HS-5 (cell line): ENCODE measurements at places on chromosomes 3 and 15.

GRCh38 chr15:62262305-62262941 lies 97.3 kb upstream of the C2CD4B start:
- no peak for DNase-seq

- DNase-seq, result no peak
Observed at GRCh38 chr3:86562090-86562489, 428.9 kb downstream of the VGLL3 start.

DNA sequence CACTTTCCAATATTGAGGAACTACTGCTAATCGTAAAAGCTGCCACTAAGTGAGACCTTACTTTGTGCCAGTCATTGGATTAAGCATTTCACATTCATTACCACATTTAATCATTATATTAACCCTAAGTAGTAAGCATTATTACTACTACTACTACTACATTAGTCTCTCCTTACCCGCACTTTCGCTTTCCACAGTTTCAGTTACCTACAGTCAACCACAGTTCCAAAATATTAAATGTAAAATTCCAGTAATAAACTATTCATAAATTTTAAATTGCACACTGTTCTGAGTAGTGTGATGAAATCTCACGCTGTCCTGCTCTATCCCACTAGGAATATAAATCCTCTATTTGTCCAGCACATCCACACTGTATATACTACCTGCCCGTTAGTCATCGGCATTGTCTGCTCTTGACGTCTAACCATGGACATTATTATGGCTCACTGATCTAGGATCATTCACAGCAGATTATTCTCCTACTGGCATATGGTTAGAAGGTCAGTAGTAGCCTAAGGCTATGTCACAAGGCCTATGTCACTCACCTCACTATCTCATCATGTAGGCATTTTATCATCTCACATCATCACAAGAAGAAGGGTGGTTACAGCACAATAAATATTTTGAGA lies 121.1 kb downstream of the GSK3B start:
- no peak for DNase-seq

DNA sequence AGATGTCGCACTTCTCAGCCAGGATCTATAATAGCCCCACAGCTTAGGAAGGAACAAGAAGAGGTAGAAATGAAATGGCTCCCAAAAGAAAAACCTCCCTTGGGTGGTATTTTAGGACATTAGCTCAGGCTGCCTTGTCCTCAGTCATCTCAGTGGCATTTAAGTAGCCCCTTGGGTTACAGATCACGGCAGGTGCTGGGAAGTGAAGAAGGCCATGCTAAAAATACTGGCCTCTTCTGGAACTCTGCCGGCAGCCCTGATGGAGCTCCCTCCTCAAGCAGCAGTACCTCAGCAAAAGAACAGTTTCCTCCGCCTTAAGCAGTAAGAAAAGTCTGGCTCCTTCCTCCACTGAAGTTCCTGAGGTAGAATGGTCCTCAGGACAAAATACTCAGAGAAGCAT lies 7.3 kb upstream of the TPM1 start:
- DNase-seq, result no peak

DNA sequence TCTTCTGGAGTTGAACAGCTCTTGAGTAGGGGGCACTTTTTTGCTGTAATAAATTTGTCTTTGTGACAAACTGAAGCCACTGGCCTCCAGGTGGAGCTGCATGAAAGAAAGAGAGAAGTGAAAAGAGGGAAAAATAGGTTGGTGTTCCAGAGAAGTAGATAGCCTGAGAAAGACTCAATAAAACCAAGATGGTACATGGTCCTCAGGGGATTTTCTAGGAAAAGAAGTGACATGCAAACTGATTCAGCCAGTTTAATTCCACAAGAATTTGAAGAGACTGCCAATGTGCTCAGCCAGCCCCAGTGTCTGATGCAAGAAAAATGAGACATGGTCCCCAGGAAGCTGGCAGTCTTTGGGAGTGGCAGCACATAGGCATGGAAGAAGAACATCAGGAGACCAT lies 152.7 kb downstream of the CD47 start:
- peak; percentile 64 for DNase-seq

GRCh38 chr3:33690341-33690740 lies 27.7 kb downstream of the CLASP2 start:
- no peak for DNase-seq
